ENCODE measurements at places on chromosomes 11 and 22.

- no peak for DNase-seq
Observed at GRCh38 chr11:64492561-64492960, 98.5 kb upstream of the SLC22A12 start.

DNA sequence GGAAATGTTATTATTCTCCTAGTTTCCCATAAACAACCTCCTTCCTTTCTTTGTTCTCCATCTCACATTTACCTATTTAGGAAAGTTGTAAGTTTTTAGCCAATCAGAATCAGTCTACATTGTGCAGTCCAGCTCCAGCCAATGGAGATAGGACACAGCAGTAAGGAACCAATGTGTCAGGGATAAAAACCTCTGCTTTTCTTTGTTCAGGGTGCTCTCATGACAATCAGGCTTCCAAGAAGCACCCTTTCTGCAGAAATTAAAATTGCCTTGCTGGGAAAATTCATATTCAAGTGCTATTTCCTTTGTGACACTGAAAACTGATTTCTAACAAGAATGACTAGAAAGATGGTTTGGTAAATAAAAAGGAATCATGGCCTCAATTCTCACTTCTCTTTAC, 14.6 kb downstream of the SCGB2A1 start:
- no peak for DNase-seq

DNA sequence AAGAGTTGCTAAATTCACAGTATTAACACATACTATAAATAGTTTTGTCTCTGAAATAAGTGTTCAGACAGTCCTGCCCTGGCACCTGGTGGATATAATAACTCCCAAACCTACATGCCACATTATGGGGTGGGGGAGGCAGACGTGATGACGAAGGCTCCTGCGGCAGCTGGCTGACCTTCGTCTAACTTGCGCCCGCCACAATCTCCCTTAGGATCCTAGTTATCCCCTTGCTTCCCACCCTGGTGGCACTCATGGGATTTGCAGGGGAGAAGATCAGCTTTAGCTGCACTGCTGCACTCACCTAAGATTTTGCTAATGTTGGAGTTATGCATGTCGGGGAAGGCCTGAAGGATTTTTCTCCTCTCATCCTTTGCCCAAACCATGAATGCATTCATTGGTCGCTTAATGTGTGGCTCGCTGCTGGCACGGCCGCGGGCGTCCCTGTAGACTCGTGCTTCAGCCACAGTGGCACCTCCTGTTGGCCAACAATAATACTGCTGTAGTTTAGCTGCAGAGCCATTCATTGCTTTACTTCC, 367.6 kb downstream of the SOX6 start:
- DNase-seq: no peak

- DNase-seq: no peak
Observed at GRCh38 chr11:93614173-93614722, 47.2 kb upstream of the CEP295 start.

DNA sequence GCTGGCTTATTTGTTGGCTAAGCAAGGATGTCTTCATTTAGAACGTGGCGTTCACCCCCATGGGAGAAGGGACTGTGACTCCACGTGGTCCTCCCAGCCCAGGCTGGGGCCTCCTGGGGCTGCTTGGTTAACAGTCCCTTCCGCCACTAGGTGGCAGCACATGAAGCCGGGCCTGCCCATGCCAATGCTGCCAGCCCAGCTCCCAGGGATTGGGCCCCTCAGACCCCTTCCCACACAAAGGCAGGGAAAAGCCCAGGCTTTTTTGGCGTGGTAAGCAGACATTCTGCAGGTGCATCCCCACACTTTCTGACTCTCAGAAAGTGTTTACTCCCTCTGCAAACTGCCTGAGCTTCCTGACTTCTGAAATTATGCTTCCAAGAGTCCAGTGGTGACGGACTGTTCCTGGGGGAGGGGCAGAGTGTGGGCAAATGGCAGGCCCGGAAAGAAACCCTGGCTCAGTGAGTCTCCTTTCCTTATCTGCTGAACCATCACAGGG, 3.1 kb downstream of the CBX6 start:
- peak; percentile 76 for DNase-seq

DNA sequence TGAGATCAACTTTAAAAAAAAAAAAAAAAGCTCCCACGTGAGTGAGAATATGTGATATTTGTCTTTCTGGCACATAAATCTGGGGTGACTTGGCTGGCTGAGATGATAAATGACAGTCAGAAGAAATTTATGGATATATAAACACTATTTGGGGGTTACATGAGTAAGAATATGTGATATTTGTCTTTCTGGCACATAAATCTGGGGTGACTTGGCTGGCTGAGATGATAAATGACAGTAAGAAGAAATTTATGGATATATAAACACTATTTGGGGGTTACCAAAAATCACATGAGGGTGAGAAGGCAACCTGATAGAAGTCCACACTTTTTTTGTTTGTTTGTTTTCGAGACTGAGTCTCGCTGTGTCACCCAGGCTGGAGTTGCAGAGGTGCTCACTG, 6.6 kb upstream of the TSG101 start:
- no peak for DNase-seq

GRCh38 chr11:16841984-16842383, 103.5 kb downstream of the C11orf58 start:
- no peak for DNase-seq

GRCh38 chr11:131841028-131841427, 470.6 kb downstream of the NTM start:
- no peak for DNase-seq

- no peak for DNase-seq
Observed at GRCh38 chr11:108947654-108948570, 283.0 kb downstream of the DDX10 start.

GRCh38 chr11:110366291-110366690, 63.5 kb upstream of the FDX1 start:
- no peak for DNase-seq

- no peak for DNase-seq
Observed at GRCh38 chr11:94583213-94583865, 16.2 kb downstream of the PIWIL4 start.

- no peak for DNase-seq
Observed at GRCh38 chr11:19160847-19161246, 40.9 kb downstream of the CSRP3 start.

- DNase-seq: no peak
Observed at GRCh38 chr22:39512026-39512425, 8.3 kb upstream of the ATF4 start.

DNA sequence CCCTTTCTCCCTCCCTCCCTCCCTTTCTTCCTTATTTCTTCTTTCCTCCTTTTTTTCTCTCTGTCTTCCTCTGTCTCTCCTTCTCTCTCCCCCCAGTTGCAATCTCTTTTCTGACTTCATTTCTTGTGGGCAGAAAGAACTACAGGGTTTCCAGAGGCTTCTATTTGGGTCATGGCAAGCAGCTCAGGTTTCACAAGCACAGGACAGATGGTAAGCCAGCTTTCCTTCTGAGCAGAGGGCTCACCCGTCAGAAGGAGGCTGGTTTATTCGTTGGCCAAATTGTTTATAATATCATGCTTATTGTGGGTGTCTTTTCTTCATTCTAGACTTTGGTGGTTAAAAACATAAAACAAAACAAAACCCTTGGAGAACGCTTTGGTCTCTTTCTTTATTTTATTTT, 58.9 kb upstream of the CLMP start:
- no peak for DNase-seq

DNA sequence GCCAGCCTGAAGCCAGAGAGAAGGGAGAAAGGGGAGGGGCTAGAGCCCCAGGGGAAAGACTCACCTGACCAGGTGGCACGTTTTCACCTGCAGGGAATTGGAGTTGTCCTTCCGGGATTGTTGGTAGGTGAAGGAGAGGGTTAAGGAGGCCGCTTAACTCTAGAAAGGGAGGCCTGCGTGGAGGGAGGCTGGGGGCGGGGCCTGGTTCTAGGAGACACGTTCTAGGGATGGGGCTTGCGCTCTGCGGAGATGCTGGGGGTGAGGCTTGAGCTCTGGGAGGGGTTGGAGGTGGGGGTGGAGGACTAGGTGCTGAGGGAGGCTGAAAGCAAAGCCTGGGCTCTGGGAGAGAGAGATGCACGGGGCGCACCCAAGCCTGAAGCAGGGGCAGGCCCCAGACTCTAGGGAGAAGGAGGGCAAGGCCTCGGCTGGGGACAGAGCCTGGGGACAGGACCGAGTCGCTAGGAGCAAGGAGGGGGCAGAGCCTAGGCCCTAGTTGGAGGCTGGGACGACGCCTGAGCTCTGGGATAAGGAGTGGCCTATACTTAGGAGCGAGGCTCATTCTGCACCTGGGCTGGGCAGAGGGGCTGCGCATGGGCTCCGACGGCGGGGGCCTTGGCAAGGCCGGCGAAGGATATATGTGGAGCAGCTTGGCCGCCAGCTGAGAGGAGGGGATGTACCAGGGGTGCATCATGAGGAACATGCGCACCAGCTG, 2.4 kb downstream of the RASGRP2 start:
- no peak for DNase-seq

GRCh38 chr11:110776081-110776480, 63.8 kb upstream of the ARHGAP20 start:
- DNase-seq: no peak

GRCh38 chr22:50529897-50530579, at the start of gene TYMP:
TYMP (minus strand) TSS chr22:50530012; CDS start chr22:50529709, 303 bp downstream.
- no peak for DNase-seq

DNA sequence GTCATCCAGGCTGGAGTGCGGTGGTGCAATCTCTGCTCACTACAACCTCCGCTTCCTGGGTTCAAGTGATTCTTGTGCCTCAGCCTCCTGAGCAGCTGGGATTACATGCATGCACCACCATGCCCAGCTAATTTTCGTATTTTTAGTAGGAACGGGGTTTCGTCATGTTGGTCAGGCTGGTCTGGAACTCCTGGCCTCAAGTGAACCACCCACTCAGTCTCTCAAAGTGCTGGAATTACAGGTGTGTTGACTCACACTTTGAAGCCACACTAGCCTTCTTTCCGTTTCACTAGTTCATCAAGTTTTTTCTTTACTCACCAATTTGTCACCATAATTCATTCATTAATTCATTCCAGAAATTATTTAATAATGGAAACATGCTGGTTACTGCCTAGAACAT, 298.4 kb upstream of the MTNR1B start:
- no peak for DNase-seq
